Endodermal cell (in vitro differentiated cells): ENCODE measurements at places on chromosomes 5 and 9.

DNA sequence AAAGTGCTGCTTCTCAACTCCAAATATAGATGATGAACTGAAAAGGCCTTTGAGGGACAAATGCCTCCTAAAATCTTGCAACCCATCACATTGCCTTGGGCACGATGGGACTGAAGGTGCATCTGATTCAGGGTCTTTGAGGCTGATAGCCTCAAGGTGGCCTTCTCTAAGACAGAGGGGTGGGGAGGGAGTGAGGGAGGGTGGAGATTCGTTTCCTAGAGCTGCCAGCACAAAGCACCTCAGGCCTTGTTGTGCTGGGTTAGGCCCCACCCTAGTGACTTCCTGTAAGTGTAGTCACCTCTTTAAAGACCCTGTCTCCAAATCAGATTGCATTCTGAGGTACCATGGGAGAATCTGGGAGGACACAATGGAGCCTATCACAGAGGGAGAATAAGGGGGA lies 57.1 kb downstream of the BARX1 start:
- DNase-seq: peak; percentile 33

- peak; percentile 94 for DNase-seq
Measured at GRCh38 chr5:162209005-162209605, 141.5 kb downstream of the GABRG2 start.

GRCh38 chr9:75130621-75131230 lies 42.4 kb downstream of the OSTF1 start:
- no peak for DNase-seq

DNA sequence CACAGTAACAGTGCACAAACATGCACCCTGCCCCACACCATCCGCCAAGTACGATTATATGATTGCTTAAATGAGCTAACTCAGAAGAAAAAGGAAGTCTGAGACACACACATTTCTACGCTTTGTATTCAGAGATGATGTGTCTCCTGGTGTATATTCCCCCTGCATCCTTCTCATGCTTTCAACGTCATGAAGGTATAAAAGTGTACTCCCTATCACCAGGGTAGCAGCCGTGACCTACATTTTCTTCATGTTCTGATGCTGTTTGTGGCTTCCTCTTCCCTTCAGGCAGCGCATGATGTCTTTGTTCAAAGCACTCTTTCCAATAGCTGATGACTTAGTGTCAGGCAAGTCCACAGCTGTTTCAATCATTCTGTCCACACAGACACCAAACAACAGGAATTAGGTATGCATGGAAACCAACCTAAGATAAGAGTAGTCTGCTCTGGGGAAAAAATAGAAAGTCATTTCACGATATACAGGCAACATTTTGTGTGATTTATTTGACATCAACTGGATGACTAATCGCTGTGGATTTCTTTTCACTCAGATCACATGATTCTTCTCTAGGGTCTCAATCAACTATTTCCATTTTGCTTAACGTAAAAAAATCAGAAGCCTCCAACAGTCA lies 269.4 kb upstream of the PTGER4 start:
- DNase-seq: no peak

- no peak for DNase-seq
Measured at GRCh38 chr5:110304176-110304575, 422.3 kb downstream of the TMEM232 start.

DNA sequence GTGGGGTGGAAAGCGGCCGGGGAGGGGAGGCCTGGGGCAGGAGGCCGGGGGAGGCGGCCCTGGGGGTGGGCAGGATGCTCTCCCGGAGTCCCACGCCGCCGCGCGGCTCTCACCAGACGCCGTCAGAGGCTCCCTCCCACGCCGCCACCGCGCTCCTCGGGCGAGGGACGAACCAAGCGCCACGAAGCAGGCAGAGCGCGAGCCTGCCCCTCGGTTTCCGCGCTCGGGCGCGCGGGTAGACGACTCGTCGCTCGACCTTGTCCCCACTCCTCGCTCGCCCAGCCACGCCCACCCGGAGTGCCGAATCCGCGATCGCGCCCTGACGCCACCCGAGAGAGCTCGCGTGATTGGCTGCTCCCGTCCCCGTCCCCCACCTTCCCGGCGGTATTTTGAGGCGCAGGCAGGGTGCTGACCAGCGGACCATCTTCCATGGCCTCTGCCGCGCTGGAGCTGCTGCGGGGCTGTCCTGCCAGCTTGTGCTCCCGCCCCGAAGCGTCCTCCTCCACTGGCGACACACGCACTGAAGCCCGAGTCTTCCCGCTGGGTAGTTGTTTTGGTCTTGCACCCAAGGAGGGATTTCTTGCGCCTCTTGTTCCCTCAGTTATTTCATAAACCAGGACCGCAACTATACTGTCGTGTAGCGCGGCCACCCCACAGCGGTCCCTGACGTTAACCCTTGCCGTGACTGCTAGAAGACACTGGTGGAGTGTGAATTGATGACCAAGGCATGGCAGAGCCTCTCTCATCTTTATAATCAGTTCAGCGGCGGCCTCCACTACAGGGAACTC lies at the start of gene GNE:
Gene GNE (minus strand): TSS at position 241 of the 788 bp plus-strand sequence. CDS start 9,093 bp downstream, outside the sequence.
- peak; percentile 98 for DNase-seq

DNA sequence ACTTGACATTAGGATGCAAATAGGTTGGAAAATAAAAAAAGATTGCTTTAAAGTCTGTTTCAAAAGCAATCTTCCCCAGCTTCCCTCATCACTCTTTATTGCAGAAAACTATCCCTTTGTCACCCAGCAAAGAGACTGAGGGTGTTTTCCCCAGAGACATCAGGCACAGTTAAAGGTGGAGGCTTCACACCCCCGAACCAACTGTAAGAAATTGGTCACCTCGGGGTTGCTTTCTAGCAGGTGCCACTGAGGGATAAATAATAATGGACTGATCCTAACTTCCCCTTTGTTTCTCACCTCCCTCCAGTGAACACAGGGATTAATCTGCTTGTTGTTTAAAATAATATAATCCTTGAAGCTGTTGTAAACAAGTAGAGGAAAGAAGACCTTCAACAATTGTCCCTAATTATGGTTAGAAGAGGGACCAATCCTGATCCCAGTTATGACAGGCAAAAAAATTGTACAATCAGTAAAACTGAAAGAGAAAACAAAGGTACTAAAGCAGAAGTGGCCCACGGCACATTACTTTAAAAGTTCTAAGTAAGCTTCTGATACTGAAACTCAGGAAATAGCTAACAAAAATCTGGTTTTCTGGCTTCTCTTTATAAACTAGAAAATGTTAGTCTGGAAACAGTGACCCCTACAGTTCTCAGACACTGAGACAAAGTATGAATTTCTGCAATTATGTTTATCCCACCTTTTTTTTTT lies 6.6 kb upstream of the PCSK1 start:
- DNase-seq: no peak

DNA sequence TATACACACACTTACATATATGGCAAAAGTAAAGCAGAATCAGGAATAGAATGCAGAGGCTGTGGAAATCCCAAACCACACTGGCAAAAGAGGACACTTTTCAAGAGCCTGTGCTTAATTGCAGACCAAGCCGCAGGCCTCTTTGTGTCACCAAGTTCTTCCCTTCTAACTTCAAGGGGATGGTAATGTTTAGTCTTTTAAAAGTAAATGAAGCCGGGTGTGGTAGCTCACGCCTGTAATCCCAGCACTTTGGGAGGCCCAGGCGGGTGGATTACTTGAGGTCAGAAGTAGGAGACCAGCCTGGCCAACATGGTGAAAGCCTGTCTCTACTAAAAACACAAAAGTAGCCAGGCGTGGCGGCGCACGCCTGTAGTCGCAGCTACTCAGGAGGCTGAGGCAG lies 28.7 kb downstream of the ROR2 start:
- peak; percentile 74 for DNase-seq

GRCh38 chr5:176362233-176362490 lies 598 bp upstream of the KIAA1191 start:
- DNase-seq: no peak

- no peak for DNase-seq
Measured at GRCh38 chr9:108103046-108103693, 613.6 kb upstream of the KLF4 start.

GRCh38 chr5:153520952-153521351 lies 30.5 kb downstream of the GRIA1 start:
- DNase-seq: no peak

DNA sequence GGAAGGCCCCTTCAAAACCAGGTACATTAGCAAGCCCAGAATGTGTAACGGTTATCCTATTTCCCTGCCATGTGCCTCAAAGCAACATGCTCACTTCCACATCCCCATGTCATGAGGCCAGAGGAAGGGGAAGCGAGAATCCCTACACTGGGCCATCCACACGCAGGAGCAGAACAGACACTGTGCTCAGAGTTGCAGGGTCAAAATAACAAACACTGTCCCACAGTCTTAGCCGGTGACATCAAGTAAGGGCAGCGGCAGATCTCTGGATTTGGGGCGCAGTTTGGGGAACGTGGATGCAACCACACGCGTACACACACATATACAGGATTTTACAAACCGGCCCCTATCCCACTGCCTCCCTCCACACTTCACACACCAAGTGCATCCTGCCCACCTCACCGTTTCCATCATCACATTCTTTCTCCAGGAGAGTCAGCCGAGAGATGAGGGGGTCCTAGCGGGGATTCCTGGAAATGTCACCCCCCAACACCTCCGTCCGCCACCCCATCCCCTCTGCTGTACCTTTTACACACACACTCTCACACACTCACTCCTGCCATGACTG lies 776 bp downstream of the APBA1 start:
- DNase-seq: no peak

DNA sequence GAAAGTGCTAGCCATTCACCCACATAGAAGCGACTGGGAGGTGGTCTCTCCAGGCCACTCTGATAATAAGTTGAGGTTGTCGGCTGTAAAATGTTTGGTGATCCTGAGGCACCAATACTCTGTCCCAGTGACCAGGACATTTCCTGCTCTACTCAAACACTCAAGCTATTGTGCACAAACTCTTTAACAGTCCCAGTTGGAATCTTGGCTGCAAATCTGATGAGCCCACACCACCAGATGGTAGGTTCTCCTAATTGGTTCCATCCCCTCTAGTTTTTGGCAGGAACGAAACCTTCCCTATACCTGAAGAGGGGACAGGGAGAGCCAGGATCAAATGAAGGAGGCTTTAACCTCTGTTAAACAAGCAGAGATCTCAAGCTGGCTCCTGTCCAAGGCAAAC lies 14.3 kb downstream of the GRIA1 start:
- DNase-seq: no peak

GRCh38 chr9:12739014-12739652 lies 35.7 kb upstream of the LURAP1L start:
- no peak for DNase-seq

GRCh38 chr5:56412601-56413379 lies 179.7 kb upstream of the ANKRD55 start:
- DNase-seq: no peak

GRCh38 chr5:39750661-39751060 lies 325.9 kb upstream of the DAB2 start:
- DNase-seq: no peak

DNA sequence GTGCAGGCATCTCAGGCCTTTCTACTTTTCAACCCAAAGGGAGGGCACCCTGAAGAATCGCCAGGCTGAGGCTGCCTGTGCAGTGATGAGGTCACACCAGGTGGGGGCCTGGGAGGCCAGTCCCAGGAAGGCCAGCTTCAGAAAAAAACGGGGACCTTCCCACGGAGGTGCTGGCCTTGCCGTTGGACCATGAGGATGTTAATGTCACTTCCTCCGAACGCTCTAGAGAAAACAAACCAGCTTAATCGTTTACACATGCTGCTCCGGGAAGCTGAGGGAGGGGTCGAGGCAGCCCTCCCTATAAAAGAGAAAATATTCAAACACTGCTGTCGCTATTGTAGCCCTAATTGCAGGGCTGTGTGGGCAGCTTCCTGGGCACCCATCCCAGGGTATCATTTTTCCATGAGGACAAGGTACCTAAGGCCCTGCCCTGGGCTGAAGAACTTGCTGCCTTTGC lies 27.0 kb downstream of the PTGES start:
- no peak for DNase-seq

- no peak for DNase-seq
Measured at GRCh38 chr5:172417983-172418630, 36.2 kb downstream of the SH3PXD2B start.

DNA sequence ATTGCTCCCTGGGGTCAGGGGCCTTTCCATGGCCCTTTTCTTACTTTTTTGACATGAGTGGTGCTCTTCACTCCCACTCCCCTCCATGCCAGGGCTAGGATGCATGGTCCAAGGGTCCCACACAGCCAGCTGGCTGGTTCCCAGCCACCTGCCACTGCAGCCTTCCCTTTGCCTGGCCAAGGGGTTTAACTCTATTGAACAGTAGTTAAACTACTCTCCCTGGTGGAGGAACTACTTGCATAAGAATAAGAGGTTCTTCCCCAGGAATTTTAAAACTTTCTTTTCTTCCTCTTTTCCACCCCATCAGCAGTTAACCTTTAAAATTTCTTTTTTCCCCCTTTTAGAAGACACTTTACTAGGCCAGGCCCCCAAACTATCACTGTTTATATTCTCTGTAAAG lies 1532.8 kb upstream of the ACO1 start:
- DNase-seq: no peak

GRCh38 chr9:37917313-37917731 lies 13.4 kb upstream of the SLC25A51 start:
- no peak for DNase-seq

- no peak for DNase-seq
Measured at GRCh38 chr5:156591631-156592030, 258.5 kb upstream of the PPP1R2B start.

GRCh38 chr5:142938266-142938880 lies 168.2 kb downstream of the ARHGAP26 start:
- no peak for DNase-seq

- peak; percentile 91 for DNase-seq
Measured at GRCh38 chr9:134544388-134545214, 97.0 kb upstream of the COL5A1 start.
